ENCODE measurements at places on chromosomes 6 and 20.

- DNase-seq = no peak
Observed at GRCh38 chr6:90917376-90917775, 330.5 kb upstream of the MAP3K7 start.

DNA sequence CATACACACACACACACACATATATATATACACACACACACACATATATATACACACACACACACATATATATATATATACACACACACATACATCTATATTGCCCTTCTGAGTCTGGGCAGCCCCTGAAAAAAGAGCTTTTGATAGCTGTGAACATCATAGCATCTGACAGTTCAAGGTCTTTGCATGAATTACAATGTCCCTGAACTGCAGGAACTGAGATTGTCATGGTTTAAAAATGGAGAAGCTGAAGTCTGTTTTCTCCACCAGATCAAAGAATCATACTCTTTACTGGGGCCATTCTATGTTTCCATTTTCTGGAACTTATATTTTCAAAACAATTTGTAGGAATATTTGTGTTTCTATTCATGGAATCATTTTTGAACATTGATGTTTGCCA is 189.8 kb downstream of the ZDHHC14 start:
- DNase-seq = no peak

GRCh38 chr6:6851059-6851948 is 256.5 kb upstream of the RREB1 start:
- no peak for DNase-seq

DNA sequence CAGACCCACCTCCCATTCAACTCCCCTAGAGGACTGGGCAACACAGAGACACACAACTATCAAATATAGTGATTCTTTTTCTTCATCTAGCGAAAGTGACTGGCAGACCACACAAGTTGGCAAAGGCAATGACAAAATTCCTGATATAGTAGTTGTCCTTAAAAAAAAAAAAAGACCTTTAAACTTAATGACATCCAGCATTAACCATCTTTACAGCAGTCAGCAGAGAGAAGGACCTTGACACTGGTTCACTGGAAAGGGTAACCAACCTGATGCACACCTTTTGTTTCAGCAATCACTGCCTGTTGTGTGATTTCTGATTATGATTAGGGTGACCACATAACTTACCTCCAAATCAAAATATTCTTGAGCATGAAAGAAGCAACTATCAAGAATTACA is 1.7 kb upstream of the CNKSR3 start:
- DNase-seq = no peak

GRCh38 chr6:155510879-155511278 is 55.2 kb upstream of the NOX3 start:
- DNase-seq = no peak

- DNase-seq = no peak
Observed at GRCh38 chr6:147166360-147166944, 37.8 kb upstream of the STXBP5 start.

DNA sequence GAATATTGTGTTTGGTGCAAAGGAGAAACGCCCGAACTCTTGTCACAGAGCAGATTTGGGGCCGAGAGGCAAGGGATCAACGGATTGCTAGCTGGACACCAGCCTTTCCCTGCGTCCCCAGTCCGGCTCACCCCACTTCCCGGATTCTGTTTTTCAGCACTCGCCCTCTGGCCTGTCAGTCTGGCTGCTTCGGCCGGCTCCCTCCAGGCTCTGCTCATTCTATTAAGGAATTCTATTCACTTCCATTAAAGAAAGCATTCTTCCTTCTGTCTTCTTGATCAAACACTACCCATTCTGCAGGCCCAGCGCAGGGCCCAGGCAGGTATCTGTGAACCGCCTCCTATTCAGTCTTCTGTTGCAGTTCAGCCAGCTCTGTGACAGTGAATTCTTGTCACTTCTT is 91.7 kb downstream of the RNF182 start:
- DNase-seq = no peak

DNA sequence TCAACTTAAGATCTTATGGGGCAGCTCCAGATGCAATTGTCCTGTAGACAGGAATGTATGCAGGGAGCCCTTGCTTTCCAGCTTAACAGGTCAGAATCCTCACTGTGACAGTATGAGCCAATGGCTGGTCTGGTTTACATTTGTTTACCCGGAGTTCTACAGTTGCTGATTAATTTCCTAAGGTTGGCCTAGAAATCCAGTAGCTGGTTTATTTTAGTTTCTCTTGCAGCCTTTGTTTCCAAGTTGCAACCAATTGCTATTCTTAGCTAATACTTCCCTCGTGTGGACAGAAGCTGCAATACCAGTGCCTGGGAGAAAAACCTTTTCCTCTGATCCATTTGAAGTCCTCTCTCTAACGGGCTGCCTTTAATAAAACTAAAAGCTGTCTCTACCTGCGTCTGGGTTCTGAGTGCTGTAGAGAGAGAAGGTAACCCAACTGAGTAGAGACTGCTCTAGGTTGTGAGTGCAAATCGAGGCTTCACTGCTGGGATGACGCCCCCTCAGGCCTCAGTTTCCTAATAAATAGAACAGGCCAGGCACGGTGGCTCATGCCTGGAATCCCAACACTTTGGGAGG is 45.9 kb downstream of the ZNF217 start:
- no peak for DNase-seq

All from substantia nigra (tissue), 51 donors.